Subcutaneous adipose tissue (tissue), 4 donors: ENCODE measurements at places on chromosomes 7 and 10. TPM values are rescaled to one million over a fixed set of nuclear protein-coding genes. Genes with fewer than 3 reads are reported as not detected.

FAM13C gene
- 29.5 TPM for total RNA-seq

BLNK gene
- 2.1 TPM for total RNA-seq

RNF133 gene
- 2.4 TPM for total RNA-seq

ESYT2 gene
- 96.5 TPM for total RNA-seq

UTF1 gene
- total RNA-seq, result not detected

MLXIPL gene
- 115 TPM for total RNA-seq

C10orf71 gene
- total RNA-seq, result not detected

SCD gene
- 2,147 TPM for total RNA-seq

RBP4 gene
- total RNA-seq, result 1,162 TPM

SHTN1 gene
- total RNA-seq, result 8.1 TPM
